ENCODE measurements at places on chromosomes 5 and 9. TPM values are rescaled to one million over a fixed set of nuclear protein-coding genes. Genes with fewer than 3 reads are reported as not detected.

GRCh38 chr5:79736528-79737514 lies 47.2 kb downstream of the CMYA5 start:
- DNase-seq = no peak
- H3K4me3 ChIP-seq = no peak overlapping the region
- no peaks in the 10 kb centered on the region for H3K36me3 ChIP-seq
- H3K27me3 ChIP-seq = no peaks in the 10 kb centered on the region
- no peaks in the 10 kb centered on the region for H3K4me1 ChIP-seq
- H3K27ac ChIP-seq = no peak overlapping the region

FOXD4L3 gene
- total RNA-seq = not detected

ADGRD2 gene
- total RNA-seq = not detected

DNA sequence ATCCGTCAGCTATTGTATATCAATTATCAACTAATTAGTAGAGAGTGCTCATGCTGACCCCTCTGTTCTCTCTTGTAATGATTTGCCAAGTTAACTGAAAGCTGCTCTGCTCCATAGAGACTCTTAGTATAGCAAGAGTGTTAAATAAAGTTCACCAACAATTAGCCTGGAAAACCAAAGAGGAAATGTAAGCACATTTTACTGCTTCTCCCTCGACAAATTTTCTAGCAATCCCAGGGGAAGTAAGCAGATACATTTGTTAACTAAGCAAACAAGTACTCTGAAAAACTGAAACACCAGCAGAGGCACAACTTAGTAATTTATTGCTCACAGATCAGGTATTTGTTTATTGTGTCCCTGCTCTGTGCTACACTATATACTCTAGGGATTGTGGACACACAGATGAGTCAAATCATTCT lies 162.2 kb downstream of the GLIS3 start:
- H3K27ac ChIP-seq = no peak overlapping the region
- H3K27me3 ChIP-seq = peaks cover 1% of the 10 kb centered on the region
- no peaks in the 10 kb centered on the region for H3K36me3 ChIP-seq

DNA sequence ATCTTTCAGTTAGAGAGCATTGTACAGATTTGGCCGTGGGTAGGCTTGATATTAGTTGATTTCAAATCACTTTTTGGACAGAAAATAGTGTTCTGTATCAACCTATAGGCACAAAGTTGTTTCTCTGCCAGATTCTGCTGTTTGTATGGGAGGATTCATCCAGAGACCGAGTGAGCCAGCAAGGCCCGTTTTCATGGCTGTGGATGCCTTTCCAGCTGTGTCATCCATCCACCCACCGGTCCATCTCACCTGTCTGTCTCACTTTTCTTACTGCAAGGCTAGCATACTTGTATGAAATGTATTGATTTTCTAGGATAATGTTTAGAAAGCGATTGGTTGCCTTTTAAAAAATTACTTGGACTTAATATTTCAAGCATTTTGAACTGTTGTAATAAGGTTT lies 34.4 kb downstream of the ICE1 start:
- peaks cover 42% of the 10 kb centered on the region for H3K36me3 ChIP-seq
- H3K4me1 ChIP-seq = no peaks in the 10 kb centered on the region

- no peak for DNase-seq
- no peak overlapping the region for H3K27ac ChIP-seq
- no peak overlapping the region for H3K4me3 ChIP-seq
Observed at GRCh38 chr9:109793921-109794320, 13.9 kb downstream of the PALM2AKAP2 start.

ELOVL7 gene
- total RNA-seq = 4.4 TPM

DNA sequence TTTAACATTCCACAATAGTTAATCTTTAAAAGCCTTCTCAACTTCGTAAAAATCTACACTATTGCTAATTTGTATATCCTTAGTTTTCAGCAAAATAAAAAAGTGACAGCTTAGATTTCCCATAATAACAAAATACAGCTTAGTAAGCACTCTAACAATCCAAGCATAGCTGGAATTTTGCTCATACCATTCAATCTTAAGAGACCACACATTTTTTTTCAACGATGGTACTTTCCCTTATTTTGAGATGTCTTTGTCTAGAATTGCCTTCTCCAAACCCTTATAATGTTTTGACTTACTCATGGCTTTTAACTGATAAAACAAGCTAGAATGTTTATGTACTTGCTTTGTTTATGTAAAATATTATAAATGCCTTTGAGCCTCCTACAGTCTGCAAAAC lies 65.6 kb downstream of the HOMER1 start:
- no peaks in the 10 kb centered on the region for H3K4me1 ChIP-seq
- DNase-seq = no peak
- no peak overlapping the region for H3K4me3 ChIP-seq
- no peaks in the 10 kb centered on the region for H3K27me3 ChIP-seq
- H3K36me3 ChIP-seq = no peaks in the 10 kb centered on the region

Measured in endothelial cell (in vitro differentiated cells).